CD4-positive, alpha-beta T cell treated with Interleukin-17A for 1 hour (primary cell): ENCODE measurements at places on chromosomes 3 and 15.
A peak's percentile ranks its signal among the peaks of the same experiment; 100 is the strongest.

DNA sequence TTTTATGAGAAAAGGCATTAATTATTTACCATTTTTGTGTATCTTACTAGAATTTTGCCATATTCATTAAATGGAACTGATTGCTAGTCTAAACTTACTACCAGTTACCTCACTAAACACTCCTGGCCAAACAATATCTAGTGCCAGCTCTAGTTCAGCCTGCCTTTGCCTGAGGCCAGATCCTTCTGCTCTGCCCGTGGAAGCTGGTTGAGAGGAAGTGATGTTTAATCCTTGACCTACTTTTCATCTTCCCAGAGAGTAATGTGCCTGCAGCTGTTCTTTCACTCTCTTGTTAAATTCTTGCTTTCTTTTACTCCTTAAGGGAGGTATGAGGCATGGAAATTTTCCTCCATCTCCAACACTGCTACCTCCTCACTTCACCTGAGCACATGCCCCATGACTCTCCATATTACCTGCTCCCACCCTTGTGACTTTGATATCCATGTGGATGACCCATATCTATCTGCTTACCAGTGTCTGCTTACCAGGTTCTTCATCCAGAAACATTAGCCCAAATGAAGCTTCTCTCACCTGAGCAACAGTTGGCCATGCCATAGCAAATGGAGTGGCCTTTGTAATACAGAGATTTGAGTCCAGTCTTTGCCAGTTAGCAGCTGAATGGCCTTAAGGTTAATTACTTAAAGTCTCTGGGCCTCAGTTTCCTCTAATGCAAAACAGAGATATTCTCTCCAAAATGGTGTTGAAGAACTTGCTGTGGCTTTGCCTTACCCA lies 53.4 kb downstream of the UBE2E1 start:
- DNase-seq: no peak

GRCh38 chr3:188404701-188405100 lies 250.7 kb downstream of the LPP start:
- DNase-seq: no peak

DNA sequence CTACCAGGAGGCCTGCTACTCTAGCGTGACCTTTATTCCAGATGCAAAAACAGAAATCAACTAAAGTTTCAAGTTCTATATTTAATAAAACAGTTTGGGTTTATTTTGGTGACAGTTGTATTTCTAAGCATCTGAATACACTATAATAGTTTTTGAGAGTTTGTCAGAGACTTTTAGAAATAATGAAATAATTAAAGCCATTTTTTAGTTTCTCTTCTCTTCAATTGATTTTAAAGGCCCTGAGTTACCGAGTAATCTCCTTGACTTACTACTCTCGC lies 523.4 kb downstream of the CADM2 start:
- no peak for DNase-seq

DNA sequence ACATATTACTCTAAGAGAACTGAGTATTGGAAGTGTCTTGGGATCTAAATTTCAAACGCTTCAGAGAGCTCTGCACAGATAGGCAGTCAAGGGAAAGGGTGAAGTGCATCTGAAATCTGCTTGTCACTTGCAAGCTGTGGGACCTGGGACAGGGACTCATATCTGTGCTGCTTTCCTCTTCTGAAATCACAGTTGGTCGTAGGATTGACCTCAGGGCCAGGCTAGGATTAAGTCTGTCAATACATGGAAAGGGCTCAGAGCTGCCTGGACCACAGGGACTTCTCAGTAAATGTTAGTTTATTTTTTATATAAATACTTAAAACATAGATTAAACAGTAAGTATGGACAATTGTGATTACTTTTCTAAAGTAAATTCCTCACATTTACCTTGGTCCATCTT lies 74.7 kb upstream of the CMTM7 start:
- DNase-seq: no peak

DNA sequence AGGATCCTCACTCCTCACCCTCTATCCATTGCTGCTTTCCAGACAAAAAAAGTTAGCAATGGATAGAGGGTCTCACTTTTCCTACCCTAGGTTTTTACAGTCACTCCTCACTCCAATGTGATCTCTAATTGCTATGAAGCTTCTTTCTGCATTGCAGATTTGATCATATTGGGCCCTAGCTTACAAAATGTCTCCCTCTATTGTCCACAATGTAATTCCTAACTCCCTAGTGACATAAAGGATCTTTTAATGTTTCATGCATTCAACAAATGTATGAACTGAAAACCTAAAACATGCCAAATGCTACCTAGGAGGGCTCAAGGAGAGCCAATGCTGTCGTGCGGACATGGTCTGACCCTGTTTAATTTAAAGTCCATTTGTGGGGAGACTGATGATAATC lies 234.8 kb downstream of the CADM2 start:
- no peak for DNase-seq

DNA sequence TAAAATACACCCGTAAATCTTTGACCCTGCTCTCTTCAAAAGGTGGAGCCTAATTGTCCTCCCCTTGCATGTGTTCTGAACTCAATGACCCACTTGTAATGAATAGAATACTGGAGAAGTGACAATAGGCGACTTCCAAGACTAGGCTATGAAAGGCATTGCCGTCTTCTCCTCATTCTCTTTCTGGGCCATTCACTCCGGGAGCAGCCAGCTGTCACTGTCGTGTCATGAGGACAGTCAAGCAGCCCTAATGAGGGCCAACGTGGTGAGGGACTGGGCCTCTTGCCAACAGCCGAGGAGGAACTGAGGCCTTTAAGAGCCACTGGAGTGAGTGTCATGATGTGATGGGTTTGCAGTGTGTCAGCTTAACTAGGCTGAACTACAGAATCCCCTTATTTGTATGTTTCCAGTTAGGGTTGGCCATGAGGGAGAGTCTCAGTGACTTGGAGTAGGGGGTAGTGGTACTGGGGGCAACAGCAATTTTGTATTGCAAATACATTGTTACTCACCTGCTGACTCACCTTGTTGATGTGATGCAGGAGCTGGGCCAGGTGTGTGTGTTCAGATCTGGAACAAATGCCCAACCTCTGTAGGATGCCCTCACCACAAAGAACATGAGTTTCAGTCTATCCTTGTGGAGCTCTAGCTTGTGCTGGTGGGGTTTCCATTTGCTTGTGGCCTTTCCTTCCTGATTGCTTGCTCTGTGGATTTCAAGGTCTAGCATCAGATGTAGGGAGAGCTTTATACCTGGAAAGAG lies 188.5 kb upstream of the PROK2 start:
- DNase-seq: no peak

DNA sequence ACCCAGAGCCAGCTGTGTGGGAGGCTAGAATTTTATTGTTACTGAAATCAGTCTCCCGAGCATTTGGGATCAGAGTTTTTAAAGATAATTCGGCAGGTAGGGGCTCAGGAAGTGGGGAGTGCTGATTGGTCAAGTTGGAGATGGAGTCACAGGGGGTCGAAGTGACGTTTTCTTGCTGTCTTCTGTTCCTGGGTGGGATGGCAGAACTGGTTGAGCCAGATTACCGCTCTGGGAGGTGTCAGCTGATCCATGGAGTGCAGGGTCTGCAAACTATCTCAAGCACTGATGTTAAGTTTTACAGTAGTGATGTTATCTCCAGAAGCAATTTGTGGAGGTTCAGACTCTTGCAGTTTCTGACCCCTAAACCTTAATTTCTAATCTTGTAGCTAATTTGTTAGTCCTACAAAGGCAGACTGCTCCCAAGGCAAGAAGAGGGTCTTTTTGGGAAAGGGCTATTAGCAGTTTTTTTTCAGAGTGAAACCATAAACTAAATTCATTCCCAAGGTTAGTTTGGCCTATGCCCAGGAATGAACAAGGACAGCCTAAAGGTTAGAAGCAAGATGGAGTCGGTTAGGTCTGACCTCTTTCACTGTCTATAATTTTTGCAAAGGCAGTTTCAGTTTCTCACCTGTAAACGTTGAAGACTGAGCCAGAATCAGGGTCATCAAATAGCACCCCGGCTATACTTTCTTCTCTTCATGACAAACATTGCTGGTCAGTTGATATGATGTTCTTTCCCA lies 28.2 kb downstream of the FLNB start:
- DNase-seq: no peak

DNA sequence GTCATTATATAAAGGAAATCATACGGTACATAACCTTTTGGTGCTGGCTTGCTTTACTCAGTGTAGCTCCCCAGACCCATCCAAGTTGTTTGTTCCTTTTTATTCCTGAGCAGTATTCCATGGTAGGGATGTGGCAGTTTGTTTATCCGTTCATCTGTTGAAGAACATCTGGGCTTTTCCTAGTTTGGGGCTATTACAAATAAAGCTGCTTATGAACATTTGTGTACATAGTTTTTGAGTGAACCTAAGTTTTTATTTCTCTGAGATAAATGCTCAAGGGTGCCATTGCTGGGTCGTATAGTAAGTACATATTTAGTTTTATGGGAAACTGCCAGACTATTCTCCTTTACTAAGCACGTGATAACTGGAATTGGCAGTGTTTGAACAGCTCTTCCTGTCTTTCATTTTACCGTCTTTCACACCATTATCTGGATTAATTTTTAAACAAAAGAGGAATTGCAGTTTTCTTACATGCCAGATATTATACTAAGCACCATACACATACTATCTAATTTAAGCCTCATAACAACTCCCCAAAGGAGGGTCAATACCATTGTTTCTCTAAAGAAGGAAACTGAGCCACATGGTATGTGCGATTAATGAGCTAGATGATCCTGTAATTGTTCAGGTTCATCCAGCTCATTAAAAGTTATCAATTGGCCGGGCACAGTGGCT lies 85.6 kb downstream of the PTPRG start:
- DNase-seq: no peak

GRCh38 chr3:29236146-29236840 lies 44.6 kb upstream of the RBMS3 start:
- DNase-seq: no peak

DNA sequence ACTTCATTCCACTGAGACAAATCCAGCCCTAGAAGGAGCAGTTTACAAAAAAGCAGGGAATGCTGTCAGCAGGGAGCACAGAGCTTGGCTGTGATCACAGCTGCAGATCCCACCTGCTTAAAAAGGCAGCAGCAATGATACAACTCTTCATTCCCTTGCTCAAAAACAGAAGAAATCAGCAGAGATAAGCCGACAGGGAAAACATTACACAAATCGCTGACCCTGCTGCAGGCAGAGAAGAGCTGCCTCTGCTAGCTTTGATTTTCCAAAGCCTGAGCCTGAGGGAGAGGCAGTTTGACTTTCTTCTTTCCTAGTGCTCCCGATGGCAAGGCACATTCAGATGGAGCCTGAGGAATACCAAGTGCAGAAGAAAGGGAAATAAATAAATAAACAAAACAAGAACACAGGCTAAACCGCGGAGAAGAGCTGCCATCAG lies 80.2 kb downstream of the SHQ1 start:
- no peak for DNase-seq

DNA sequence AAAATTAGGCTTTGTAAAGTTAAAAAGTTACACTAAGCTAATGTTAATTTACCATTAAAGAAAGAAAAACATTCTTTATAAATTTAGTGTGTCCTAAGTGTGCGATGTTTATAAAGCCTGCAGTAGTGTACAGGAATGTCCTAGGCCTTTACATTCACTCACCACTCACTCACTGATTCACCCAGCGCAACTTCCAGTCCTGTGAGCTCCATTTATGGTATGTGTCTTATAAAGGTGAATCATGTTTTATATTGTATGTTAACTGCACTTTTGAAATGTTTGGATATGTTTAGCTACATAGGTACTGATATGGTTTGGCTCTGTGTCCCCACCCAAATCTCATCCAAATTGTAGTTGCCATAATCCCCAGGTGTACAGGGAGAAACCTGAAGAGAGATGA lies 549.7 kb upstream of the EPHA6 start:
- DNase-seq: no peak

- DNase-seq: no peak
Measured at GRCh38 chr3:37715358-37715757, 146.3 kb upstream of the CTDSPL start.

- DNase-seq: peak; percentile 56
Measured at GRCh38 chr3:108862865-108863798, 40.5 kb downstream of the TRAT1 start.

DNA sequence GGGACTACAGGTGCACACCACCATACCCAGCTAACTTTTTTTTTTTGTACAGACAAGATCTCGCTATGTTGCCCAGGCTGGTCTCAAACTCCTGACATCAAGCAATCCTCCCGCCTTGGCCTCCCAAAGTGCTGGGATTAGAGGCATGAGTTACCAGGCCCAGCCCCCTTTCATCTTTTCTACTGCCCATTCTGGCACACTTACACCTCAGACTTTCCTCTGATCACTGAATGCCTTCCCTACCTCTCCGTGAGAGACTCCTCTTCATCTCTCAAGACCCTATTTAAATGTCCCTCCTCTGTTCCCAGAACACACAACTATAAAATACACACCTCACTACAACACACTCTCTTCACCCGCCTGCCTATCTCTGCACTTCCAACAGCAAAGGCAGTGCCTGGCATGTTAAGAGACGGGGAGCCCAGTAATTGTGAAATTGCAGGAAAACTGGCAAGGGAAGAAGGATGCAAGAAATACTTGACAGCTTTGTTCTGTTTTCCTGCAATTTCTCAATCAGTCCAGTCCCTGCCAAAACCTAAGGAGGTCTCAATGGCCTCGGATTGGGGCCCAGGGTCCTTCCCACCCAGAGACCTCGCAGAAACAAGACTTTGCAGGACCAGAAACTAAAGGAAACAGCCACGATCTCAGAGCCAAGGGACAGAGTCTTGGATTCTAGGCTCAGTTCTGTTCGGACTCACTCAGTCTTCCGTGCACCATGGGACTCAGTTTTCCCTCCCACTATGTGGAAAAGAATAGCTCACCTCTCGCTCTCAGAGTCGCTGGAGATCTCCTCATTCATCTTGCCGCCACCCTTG lies 849 bp downstream of the RRP9 start:
- DNase-seq: no peak

- DNase-seq: no peak
Measured at GRCh38 chr3:180325958-180326357, 276.0 kb upstream of the TTC14 start.

- DNase-seq: no peak
Measured at GRCh38 chr15:38325648-38325990, 73.0 kb downstream of the SPRED1 start.

DNA sequence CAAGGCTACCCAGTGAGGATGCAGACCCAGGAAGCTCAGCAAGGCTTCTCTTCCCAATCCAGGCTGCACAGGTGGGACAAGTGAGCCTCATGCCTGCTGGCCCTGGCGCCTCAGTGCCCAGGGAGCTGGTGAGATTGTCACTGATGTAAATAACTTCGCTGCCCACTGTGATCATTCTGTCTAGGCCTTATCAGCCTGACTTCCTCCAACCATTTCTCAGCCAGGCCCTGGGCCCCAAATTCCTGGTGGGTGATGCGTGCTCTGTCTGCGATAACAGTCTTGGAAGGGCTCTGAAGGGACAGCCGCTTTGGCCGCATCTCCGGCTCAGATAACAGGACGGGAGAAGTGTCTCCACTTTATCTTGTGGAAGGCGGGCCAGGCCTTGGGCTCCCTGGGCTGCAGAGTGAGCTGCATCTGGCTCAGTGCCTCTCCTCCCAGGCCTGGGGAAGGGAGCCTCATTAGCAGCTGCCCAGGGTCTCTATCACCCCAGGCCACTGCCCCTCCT lies 2.2 kb upstream of the FBLN2 start:
- no peak for DNase-seq

- no peak for DNase-seq
Measured at GRCh38 chr3:8870134-8870533, 93.1 kb downstream of the RAD18 start.

- no peak for DNase-seq
Measured at GRCh38 chr15:66879531-66880368, 177.7 kb downstream of the SMAD6 start.

- no peak for DNase-seq
Measured at GRCh38 chr3:55690726-55691125, 203.6 kb upstream of the WNT5A start.

GRCh38 chr3:12659316-12660015 lies 4.5 kb downstream of the RAF1 start:
- DNase-seq: no peak

GRCh38 chr3:72789786-72790185 lies 58.5 kb downstream of the SHQ1 start:
- DNase-seq: no peak
